T-helper 2 cell (primary cell): ENCODE measurements at places on chromosomes 7 and 10.

GRCh38 chr10:14456218-14456869 is 125.6 kb upstream of the FRMD4A start:
- DNase-seq = no peak

- no peak for DNase-seq
Observed at GRCh38 chr7:142364551-142364950, 106.7 kb upstream of the PRSS58 start.

GRCh38 chr10:124493214-124493882 is 31.7 kb downstream of the LHPP start:
- DNase-seq = no peak

DNA sequence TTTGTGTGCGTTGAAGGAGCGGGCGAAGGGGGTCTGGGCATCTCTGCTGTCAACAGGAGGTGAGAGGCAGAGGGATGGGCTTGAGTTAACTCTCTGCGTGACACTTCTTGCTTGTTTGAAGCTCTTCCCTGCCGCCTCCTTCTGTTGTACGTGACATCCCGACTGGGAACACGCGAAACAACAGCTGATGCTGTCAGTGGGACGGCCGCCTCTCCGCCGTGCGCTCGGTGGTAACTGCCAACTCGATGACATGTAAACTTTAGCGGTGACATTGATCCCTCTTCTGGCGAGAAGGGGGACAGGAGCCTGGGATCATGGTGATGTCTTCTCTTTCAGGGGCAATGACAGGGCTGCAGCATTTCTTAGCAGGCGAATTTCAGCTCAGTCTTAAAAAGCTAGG is 394.5 kb downstream of the TYW1 start:
- no peak for DNase-seq

- no peak for DNase-seq
Observed at GRCh38 chr10:57972783-57973182, 294.9 kb downstream of the IPMK start.

GRCh38 chr10:10528563-10528910 is 489.1 kb upstream of the CELF2 start:
- no peak for DNase-seq

GRCh38 chr7:77226357-77226839 is 26.8 kb upstream of the FGL2 start:
- no peak for DNase-seq

GRCh38 chr7:56609852-56610355 is 493.7 kb upstream of the NUPR2 start:
- no peak for DNase-seq

DNA sequence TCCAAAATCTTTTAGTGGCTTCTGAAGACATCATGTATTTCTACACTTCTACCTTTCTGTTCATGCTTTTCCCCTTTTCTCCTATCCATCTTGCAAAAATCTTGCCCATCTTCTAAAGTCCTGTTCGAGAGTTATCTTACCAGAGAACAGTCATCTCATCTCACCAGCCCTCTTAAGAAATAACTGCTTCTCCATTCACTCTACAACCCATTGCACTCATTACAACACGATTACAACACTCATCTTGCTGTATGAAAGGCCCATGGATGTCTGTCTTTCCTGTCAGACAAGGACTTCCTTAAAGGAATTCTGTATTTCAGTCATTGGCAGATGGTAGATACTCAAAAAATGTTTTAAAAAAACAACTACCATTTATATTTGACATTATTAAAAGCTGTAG is 30.8 kb downstream of the ZNF438 start:
- DNase-seq = no peak

DNA sequence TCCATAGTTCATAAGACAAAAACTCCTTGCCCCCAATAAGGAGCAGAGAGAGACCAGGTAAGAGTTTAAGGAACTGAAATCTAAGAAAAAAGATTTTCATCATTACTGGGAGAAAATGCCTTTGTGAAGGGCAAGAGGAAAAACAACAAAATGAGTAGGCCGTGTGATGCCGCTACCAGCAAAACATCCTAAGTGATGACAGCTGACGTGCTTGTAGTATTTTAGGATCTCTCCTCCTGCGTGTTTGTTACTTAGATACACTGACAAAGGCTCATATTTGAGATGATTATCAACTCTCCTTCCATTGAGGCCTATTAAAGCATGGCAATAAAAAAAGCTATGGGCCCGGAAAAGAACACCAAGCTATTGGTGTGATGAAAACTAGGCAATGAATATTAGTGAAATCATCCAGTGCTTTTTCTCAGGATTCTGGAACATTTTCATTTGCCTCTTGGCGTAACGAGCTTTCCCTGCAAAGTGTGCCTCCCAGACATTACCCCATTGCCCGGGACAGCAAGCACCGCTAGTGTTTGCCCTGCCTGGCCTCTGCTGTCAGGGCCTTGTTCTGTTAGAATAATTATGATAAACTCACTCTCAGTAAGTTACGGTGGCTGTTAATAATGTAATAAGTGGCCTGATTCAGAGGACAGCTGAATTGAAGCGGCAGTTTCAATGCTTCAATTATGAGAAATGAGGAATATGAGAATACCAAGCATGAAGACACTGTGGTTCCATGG is 36.8 kb upstream of the ITPRID1 start:
- DNase-seq = no peak

DNA sequence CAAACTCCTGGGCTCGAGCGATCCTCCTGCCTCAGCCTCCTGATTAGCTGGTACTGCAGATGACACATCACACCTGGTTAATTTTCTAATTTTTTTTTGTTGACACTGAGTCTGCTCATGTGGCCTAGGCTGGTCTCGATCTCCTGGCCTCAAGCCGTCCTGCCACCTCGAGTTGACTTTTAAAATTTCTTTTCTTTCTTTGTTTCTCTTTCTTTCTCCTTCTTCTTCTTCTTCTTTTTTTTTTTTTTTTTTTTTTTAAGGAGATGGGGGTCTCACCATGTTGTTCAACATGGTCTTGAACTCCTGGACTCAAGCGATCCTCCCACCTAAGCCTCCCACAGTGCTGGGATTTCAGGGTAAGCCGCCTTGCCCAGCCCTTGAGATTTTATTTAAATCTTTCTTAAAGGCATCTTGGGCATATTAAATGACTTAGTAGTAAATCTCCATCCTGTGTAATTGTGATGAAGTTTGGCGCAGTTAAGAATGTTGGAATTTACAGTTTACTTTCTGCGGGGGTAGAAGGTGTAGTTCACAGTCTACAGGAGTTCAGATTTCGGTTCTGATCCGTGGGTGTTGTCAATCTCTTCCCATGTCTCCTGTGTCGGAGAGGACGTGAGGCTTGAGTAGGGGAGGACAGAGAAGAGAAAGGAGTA is 1.0 kb upstream of the ITGA8 start:
- DNase-seq = no peak

- no peak for DNase-seq
Observed at GRCh38 chr7:84477786-84478478, 283.3 kb upstream of the SEMA3A start.

GRCh38 chr10:79311581-79312407 is 35.5 kb upstream of the PPIF start:
- no peak for DNase-seq

DNA sequence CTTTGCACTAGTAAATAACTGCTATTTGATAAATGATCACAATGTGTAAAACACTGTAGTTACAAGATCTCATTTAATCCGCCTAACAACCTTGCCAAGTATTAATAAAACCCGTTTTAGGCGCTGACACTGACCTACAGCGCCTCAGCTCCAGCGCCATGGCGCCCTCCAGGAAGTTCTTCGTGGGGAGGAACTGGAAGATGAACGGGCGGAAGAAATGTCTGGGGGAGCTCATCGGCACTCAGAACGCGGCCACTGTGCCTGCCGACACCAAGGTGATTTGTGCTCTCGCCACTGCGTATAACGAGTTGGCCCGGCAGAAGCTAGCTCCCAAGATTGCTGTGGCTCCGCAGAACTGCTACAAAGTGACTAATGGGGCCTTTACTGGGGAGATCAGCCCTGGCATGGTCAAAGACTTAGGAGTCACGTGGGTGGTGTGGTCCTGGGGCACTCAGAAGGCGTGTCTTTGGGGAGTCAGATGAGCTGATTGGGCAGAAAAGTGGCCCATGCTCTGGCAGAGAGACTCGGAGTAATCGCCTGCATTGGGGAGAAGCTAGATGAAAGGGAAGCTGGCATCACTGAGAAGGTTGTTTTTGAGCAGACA is 1.1 kb upstream of the TNPO3 start:
- no peak for DNase-seq

DNA sequence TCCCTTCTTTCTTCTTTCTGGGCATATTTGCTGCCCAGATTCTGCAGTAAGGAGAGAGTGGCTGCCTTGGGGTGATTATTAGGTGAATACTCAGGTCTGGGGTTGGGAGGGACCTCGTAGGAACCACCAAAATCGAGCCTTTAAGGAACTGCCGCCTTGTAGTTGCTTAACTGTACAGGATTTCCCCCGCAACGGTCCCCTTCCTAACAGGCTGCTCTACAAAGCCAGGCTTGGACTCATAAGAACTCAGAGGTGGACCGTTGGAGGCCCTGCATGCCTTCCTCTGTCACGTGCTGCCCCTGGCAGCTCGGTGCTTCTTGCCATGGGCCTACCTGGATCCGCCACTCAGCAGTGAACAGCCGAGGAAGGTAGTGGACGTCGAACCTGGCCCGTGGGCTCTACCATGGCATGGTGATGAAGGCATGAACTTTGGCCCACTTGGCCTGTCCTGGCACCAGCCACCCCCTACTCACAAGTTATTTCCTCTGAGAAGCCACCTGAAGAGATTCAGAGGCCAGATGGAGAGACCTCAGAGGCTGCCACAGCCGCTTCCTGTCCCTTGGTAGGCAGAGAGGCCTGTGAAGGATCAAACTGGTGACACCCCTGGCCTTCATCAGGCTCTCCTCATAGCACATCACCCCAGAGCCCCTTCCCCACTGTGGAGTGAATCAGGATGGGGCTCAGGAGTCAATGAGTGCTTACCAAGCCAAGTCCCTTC is 54.6 kb downstream of the NOD1 start:
- no peak for DNase-seq

DNA sequence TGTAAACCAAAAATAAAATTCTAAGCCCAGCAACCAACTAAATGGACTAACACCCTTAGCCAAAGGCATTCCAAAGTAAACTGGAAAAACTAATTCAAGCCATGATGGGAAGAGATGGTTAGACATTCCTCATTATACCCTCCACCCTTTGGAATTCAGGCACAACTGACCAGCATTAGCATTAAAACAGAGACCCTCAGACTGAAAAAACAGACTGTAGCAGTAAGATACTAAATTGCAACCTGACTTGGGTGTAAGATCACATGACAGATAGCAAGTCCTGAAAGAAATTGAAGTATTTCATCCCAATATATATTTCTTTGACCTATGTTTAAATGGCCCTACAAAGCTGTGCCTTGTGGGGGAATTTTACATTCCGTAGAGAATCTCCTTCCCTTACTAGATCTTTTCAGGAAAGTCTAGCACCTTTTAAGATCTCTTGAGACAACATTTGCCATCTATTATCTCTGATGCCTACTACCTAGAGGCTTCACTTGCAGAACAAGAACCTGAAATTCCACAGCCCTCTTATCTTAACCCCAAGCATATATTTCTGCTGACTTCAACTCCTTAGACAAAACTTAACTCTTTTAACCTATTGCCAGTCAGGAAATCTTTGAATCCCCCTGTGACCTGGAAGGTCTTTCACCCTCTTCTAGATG is 750.2 kb upstream of the IGFBP3 start:
- DNase-seq = no peak

DNA sequence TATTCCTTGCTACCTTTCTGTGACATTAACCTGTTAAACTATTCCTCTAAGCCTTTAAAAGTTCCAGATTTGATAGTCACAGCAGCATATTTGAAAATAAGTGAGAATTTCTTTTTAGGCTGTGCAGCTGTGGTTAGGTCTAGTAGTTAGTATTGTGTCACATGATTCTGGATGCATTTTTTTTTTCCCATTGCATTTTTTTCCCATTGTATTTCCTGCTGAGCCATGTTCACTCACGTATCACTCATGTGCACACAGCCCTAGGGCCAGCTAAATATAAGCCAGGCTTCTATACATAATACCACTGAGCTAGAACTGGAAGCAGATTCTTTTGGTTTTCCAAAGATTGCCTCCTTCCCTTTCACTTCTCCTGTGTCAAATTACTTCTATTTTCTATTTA is 37.4 kb downstream of the DNAJC9 start:
- no peak for DNase-seq

- DNase-seq = no peak
Observed at GRCh38 chr7:15886626-15887025, 200.1 kb upstream of the MEOX2 start.

- no peak for DNase-seq
Observed at GRCh38 chr10:104659809-104660208, 18.7 kb downstream of the SORCS3 start.

DNA sequence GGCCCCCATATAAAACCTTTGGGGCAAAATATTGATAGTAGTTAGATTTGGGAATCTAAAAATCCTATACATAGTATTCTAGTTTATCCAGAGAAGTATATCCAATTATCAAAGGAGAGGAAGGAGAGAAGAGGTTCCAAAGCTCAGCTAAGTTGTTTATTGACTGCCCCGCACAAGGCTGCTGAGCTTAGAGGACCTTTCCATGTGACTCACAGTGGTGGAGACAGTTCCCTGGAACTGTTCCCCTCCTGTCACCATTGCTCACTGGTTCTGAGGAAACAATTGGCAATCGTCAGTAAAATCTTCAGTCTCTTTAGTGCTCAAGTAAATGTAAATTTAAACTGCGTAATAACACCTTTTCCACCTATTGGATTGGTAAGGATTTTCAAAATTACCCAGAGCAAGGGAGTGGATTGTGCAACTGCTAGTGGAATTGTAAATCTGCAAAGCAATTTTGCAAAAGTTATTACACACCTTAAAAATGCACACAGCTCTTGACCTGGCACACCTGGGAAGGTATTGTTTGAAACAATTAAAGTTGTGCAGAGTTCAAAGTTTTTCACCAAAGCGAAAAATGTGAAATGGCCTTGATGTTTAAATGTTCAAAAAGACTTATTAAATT is 63.1 kb downstream of the EEPD1 start:
- DNase-seq = no peak

GRCh38 chr10:22690614-22691431 is 23.6 kb downstream of the PIP4K2A start:
- DNase-seq = no peak

GRCh38 chr10:44298713-44299112 is 86.2 kb downstream of the CXCL12 start:
- no peak for DNase-seq

- no peak for DNase-seq
Observed at GRCh38 chr7:135974667-135975066, 2.5 kb downstream of the MTPN start.

DNA sequence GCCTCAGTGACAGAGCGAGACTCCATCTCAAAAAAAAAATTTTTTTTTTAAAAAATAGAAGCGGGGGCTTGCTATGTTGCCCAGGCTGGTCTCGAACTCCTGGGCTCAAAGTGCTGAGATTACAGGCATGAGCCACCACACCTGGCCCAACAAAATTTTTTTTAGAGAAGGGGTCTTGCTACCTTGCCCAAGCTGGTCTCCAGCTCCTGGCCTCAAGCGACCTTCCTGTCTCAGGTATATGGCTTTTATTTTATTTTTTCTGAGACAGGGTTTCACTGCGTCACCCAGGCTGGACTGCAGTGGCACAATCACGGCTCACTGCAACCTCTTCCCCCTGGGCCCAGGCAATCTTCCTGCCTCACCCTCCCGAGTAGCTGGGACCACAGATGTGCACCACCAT is 1.6 kb upstream of the ABHD11 start:
- no peak for DNase-seq

- no peak for DNase-seq
Observed at GRCh38 chr7:143257501-143257900, 5.7 kb upstream of the GSTK1 start.

GRCh38 chr7:5207131-5207530 is 17.1 kb downstream of the WIPI2 start:
- no peak for DNase-seq

GRCh38 chr10:31830887-31831286 is 97.7 kb downstream of the ARHGAP12 start:
- DNase-seq = no peak

- DNase-seq = no peak
Observed at GRCh38 chr7:35556515-35557471, 138.1 kb downstream of the HERPUD2 start.
